ENCODE measurements at places on chromosomes 5 and 9. TPM values are rescaled to one million over a fixed set of nuclear protein-coding genes. Genes with fewer than 3 reads are reported as not detected.

DNA sequence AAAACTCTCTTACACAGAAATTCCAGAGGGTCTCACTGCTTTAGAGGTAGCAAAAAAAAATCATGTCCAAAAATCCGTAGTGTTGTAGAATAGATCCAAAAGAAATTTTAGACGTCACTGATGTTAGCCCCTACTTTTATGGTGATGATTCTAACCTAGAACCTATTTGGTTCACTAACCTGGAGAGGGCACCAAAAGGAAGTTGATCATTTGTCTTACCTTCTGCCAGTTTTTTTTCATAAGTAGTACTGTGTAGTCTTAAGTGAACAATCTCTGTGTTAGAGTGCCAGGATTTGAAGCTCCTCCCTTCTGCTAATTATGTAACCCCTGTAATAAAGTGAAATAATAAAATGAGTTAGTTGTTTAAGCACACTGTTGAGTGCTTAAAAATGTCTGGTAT, 215.2 kb downstream of the SMARCA2 start:
- DNase-seq: no peak

GRCh38 chr9:96646081-96646991, 8.8 kb downstream of the PRXL2C start:
- no peak for DNase-seq

DNA sequence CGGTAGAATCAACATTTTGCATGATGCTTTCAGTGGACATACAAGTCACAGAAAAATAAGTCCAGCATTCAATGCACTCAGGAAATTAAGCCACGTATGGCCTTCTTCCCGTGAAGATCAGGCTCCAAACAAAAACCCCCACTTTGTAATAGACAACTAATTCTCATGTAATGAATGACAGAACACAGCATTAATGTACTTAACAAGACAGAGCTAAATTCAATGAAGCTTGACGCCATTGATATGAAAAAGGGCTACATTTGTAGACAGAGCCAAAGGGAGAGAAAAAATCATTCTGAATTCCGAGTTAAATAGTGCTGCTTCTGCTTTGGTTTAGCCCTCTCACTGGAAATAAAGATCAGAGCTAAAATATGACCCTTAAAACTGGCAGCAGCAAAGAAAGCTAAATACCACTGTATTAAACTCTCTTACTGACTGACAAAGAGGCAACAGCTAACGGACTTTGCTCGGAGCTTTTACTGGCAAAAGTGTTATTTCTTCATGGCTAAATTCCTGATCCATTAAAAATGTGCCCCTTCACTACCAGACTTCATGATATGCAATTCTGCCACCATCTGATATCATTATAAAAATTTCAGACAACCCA, 250.5 kb downstream of the BNC2 start:
- no peak for DNase-seq

- peak; percentile 71 for DNase-seq
Observed at GRCh38 chr5:133868946-133869518, 99.4 kb downstream of the C5orf15 start.

DNA sequence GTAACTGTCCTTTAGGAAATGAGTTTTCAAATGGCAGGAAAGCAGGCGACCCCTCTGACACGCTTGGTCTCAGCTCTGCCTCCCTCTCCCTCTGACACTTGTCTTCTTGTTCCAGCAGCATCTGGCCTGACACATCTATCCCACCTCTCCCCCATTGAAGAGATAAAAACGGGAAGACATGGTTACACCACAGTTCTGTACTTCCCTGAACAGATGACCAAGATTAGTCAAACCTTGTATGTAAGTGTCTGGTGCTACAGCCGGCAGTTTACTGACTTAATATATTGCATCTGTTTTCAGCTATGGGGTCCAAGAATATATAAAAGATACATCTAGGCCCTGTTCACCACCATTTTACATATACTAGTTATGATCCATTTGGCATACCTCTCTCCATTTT, 29.6 kb upstream of the MLLT3 start:
- DNase-seq: no peak

GRCh38 chr5:90558344-90559192, at the start of gene ADGRV1:
ADGRV1 (plus strand) TSS chr5:90558797; CDS start chr5:90558896, 99 bp downstream.
- DNase-seq: peak; percentile 85

GRCh38 chr5:83072966-83073365, 4.2 kb downstream of the TMEM167A start:
- DNase-seq: no peak

- DNase-seq: no peak
Observed at GRCh38 chr9:133914442-133915342, 77.4 kb downstream of the VAV2 start.

- no peak for DNase-seq
Observed at GRCh38 chr5:105274079-105274478, 1711.5 kb upstream of the NUDT12 start.

DNA sequence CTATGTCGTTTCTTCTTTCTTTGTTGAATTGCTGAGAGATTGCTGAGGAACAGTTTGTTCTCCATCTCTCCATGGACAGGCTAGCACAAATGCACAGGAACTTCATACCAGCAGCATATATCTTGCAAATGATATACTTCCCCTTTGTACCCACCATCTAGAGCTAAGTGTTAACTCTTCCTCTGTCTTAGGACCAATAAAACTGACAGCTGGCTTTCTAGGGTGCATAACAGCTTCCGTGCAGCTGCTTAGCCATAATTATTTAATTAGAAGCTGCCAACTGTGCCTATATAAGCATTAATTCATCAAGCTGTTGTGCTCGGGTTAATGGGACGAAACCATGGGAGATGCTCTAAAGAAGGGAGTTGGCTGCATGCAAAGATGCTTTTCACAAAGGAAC, 38.7 kb downstream of the KCTD16 start:
- DNase-seq: no peak

DNA sequence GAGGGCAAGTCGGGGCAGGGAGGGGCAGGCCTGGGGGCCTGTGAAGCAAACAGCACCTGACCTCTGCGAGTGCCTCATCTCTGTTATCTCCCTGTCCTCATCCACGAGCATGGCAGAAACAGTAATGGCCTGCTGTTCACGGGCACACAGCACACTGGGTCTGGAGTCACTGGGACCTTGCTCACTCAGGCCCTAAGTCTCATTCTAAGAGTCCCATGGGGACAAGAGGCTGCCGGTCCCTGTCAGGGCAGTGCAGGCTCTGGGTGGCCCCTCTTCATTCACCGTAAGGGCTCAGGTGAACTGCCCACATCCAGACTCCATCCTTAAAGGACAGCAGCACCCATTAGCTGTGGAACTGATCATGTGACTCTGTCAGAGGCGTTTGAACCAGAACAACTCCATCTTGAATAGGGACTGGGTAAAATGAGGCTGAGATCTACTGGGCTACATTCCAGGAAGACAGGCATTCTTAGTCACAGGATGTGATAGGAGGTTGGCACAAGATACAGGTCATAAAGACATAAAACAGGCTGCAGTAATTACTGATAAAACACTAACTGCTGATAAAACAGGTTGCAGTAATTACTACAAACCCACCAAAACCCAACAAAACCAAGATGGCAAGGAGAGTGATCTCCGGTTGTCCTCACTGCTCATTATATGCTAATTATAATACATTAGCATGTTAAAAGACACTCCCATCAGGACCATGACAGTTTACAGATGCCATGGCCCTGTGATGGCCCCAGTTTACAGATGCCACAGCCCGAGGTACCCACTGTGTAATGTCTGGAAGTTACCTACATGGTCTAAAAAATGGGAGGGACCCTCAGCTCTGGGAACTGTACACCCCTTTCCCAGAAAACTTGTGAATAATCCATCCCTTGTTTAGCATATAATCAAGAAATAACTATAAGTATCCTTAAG, 28.7 kb downstream of the BICD2 start:
- no peak for DNase-seq

- no peak for DNase-seq
Observed at GRCh38 chr9:95985440-95986055, 110.1 kb downstream of the ERCC6L2 start.

GRCh38 chr9:95250462-95251221, 66.9 kb downstream of the FANCC start:
- no peak for DNase-seq

DNA sequence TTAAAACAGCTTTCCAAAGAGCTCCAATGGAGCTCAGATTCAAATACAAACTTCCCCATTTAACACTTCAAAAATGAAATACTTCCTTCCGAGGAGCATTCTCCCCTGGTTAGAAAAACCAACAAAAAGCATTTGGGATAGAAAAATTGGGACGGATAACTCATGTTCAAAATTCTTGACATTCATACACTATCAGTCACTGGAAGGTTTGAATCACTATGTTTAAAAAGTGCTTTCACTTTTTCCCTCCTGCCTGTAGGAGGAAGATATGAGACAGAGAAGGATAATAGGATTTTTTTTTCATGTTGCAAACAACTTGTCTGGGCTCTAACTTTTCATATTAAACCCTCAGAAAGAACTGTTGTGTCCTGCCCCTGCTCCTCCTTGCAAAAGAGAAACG, 412.0 kb downstream of the ACTL7B start:
- DNase-seq: no peak

GRCh38 chr9:95879591-95879990, 4.1 kb downstream of the ERCC6L2 start:
- DNase-seq: no peak

The CCL21 gene
- 18.3 TPM for polyA plus RNA-seq

The FANCC gene
- 24.8 TPM for polyA plus RNA-seq

The ALDH1A1 gene
- 281 TPM for polyA plus RNA-seq

The ASPN gene
- 9.8 TPM for polyA plus RNA-seq

The KIF2A gene
- 69.6 TPM for polyA plus RNA-seq

The DMRT2 gene
- polyA plus RNA-seq: 2.0 TPM

The SLCO6A1 gene
- not detected for polyA plus RNA-seq

The ZNF879 gene
- polyA plus RNA-seq: 7.7 TPM

The OCLN gene
- 49.7 TPM for polyA plus RNA-seq

The TTLL11 gene
- 7.7 TPM for polyA plus RNA-seq

All from left kidney (tissue), 8 donors.